Urinary bladder (tissue), 4 donors: ENCODE measurements at places on chromosomes 3 and 15. TPM values are rescaled to one million over a fixed set of nuclear protein-coding genes. Genes with fewer than 3 reads are reported as not detected.

DNA sequence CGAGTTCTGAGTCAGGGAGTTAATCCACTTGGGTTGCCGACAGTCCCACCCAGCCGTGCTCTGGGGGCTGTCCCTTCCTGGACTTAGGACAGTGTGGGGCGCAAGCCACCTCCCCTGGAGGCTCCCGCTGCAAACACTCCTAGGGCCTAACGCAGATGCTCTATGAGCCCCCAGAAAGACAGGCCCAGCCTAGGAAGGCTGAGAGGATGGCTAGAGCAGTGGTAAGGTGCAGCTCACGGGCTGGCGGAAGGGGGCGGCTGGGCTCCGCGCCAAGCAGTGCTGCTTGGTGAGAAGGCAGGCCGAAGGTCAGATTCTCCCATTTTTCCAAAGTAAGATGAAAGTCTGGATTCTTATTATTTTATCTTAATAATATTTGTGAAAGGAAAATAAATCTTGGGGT, 84.6 kb upstream of the ALDH1L1 start:
- no peak for DNase-seq

GRCh38 chr3:161859865-161860450, 363.4 kb downstream of the OTOL1 start:
- DNase-seq = no peak

The INAFM2 gene
- total RNA-seq = 11.3 TPM

DNA sequence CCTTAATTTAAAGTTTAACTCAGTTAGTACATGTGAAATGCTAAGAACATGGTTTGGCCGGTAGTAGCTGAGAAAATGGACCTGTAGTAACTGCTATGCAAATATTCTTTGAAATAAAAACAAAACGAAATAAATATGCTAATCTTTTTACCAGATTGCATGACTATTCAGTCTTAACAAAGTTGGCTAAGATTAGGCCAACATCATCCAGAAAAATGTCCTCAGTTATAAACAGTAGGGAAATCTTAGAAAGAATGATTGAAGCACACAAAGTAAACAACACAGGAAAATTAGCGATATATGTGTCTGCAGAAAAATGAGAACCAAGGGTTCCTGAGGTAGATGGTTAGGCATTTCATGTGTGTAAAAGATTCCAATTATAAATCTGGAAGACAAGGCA, 832.1 kb downstream of the TUSC7 start:
- DNase-seq = no peak

The BNIP2 gene
- total RNA-seq = 115 TPM

The STRIT1 gene
- total RNA-seq = 1.4 TPM

DNA sequence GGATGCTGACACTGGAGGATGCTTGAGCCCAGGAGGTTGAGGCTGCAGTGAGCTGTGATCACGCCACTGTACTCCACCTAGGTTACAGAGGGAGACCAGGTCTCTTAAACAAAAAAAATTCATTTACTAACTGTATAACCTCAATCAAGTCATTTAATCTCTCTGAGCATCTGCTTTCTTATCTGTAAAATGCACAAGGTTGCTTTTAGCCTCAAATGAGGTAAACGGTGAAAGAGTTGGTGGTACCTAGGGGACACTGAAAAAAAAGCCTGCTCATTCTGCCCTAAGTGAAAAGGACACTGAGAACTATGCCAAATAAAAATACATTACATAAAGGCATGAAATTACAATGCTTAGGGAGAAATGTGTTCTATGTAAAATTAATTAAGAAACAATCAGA, 3.4 kb downstream of the PP2D1 start:
- no peak for DNase-seq

The CFAP91 gene
- total RNA-seq = 2.6 TPM

GRCh38 chr15:47429376-47429775, 287.9 kb upstream of the SEMA6D start:
- no peak for DNase-seq
